Ureter (tissue), 1 donor: ENCODE measurements at places on chromosomes 16 and 17. TPM values are rescaled to one million over a fixed set of nuclear protein-coding genes. Genes with fewer than 3 reads are reported as not detected.

The MAPK7 gene
- total RNA-seq = 30.6 TPM

The SRRM2 gene
- total RNA-seq = 669 TPM

The SLC22A31 gene
- total RNA-seq = 2.5 TPM

The TCF25 gene
- total RNA-seq = 224 TPM

The MEIOB gene
- not detected for total RNA-seq

The TCAP gene
- total RNA-seq = 0.81 TPM

The IL17C gene
- not detected for total RNA-seq

GRCh38 chr16:89956505-89957215 lies 8.1 kb downstream of the DEF8 start:
- DNase-seq = no peak

GRCh38 chr16:67884684-67885083 lies at the start of gene NRN1L:
TSS of gene NRN1L (plus strand) at chr16:67884885. CDS start at chr16:67884904, 19 bp downstream.
- peak; percentile 88 for DNase-seq

GRCh38 chr17:57512258-57512657 lies 232.8 kb downstream of the CCDC182 start:
- DNase-seq = no peak

- no peak for DNase-seq
Observed at GRCh38 chr16:86071611-86072240, 172.8 kb downstream of the IRF8 start.

- no peak for DNase-seq
Observed at GRCh38 chr16:1474082-1474795, 589 bp downstream of the CLCN7 start.

GRCh38 chr16:86294535-86295196 lies 215.7 kb upstream of the FOXF1 start:
- peak; percentile 71 for DNase-seq

- peak; percentile 46 for DNase-seq
Observed at GRCh38 chr17:81346908-81347349, 48.3 kb upstream of the BAHCC1 start.

- DNase-seq = no peak
Observed at GRCh38 chr17:29133121-29133713, 47.0 kb downstream of the MYO18A start.

GRCh38 chr17:79832218-79833109 lies 6.8 kb downstream of the CBX4 start:
- DNase-seq = peak; percentile 64

DNA sequence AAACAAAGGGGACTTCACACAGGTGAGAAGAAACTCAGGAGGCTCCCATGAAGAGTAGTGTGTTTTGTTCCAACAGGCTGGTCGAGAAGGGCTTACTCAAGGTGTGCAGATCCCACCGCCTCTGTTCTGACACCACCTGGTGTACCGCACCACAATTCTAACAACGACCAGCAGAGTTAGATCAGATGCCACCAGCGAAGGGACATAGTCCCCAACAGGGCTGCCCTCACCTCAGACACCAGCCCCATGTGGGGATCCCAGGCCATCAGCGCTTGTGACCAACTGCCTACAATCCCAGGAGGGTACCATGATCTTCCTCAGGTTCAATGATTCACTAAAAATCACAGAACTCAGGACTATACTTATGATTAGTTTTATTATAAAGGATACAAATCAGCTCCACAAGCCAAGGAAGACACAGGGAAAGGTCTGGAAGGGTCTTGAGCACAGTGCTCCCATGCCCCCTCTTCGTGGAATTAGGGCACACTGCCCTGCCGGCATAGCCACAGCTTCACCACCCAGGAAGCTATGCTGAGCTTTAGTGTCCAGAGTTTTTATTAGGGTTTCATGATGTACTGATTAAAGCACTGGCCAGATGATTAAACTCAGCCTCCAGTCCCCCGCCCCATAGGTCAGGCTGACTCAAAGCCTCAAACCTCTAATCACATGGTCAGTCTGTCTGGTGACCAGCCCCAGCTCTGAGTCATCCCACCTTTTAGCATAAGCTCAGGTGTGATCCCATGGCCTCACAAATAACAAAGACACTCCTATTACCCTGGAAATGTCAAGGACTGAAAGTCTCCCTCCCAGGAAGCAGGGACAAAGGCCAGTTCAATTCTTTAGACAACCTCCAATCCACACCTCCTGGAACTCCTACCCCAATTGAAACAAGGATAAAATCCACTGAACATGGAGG lies 26.0 kb downstream of the TRIM25 start:
- no peak for DNase-seq

GRCh38 chr17:44333371-44333770 lies 8.7 kb upstream of the SLC25A39 start:
- no peak for DNase-seq

GRCh38 chr17:27553019-27553511 lies 77.9 kb upstream of the LGALS9 start:
- DNase-seq = no peak

DNA sequence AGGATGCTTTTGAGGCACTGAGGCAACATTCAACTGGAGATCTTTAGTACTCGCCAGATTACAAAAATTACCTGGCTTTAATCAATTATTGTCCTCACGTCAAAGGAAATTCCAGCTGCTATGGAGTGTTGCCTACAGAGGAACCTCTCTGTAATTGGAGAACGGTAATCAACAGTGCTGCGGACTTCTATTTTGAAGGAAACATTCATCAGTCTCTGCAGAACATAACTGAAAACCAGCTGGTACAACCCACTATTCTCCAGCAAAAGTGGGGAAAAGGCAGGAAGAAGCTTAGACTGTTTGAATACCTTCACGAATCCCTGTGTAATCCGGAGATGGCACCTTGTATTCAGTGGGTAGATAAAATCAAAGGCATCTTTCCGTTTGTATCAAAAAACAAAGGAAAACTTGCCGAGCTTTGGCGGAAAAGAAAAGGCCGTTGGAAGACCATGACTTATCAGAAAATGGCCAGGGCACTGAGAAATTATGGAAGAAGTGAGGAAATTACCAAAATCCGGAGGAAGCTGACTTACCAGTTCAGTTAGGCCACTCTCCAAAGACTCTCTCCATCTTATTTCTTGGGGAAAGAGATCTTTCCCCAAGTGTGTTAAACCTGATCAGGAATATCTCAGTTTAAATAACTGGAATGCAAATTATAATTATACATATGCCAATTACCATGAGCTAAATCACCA lies 3.0 kb downstream of the SLC35G3 start:
- no peak for DNase-seq

DNA sequence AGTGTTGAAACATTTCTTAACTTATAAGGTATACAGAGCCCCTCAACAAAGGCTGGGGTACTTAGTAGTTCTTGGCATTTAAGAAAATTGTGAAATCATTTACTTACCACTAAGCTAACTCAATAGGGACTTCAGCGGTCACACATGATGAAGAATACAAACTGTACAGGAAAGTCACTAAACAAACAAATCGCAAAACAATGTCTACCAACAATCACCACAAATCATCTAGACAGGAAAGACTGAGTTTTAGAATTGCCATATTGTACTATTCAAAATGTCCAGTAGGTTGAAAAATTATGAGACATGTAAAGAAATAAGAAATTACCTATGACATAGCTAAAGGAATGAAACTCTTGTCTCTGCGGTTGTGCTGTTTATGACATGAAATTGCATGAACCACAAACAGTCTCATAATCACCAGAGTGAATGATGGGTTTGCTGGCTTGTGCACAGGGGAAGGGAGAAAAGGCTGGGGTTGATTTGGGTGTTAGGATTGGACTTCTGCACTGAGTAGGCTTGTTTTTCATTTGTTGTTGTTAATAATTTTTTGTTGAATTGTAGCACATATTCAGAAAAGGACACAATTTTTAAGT lies 441.1 kb upstream of the MON1B start:
- no peak for DNase-seq

DNA sequence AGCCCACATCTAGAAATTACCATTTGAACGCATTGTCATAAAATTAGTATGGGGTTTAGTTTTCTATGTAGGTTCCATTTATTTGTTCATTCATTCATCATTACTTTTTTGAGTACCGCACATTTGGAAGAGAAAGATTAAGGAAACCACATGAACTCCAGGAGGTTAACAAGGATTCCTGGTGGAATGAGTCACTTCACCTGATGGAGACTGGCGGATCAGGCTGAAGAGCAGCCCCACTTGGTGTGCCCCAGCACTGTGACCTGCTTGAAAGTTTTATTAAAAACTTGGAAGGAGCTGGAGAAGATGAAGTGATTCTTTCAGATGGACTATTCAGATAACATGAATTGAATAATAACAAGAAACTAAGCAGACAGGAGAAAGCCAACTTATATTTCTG lies 293.6 kb upstream of the CDH11 start:
- no peak for DNase-seq

- no peak for DNase-seq
Observed at GRCh38 chr17:73625006-73625405, 19.2 kb downstream of the SDK2 start.

GRCh38 chr17:81335773-81336157 lies 40.7 kb upstream of the SLC38A10 start:
- DNase-seq = peak; percentile 81

DNA sequence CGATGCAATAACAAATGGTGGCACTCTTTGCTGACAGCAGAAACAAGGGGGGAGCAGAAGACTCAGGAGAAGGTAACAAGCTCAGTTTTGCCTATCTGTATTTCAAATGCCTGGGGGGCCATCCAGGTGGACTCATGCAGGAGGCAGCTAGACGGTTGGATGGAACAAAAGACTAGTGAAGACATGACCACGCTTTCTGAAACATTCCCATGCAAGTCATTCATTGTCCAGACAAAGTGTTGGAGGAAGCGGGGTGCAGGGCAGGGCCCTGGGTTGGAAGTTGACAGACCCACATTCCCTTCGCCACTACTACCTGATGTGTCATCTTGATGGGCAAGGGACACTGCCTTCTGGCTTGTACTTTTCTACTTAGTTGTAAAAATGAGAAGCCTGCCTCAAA lies 29.8 kb upstream of the CRYBA1 start:
- no peak for DNase-seq

DNA sequence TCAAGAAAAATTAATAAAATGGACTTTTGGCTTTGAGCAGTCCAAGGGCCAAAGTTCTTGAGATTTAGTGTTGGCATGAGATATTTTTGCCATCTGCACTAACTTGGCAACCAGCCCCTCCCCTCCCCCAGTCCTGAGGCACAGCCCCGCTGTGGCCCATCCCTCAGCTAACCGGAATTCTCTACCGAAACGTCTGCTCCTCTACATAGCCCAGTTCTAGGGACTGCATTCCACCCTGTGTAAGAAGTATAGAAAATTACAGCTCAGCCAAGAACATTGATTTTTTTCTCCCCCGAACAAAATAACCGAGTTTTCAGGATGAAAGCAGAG lies 97.5 kb downstream of the AMFR start:
- no peak for DNase-seq

DNA sequence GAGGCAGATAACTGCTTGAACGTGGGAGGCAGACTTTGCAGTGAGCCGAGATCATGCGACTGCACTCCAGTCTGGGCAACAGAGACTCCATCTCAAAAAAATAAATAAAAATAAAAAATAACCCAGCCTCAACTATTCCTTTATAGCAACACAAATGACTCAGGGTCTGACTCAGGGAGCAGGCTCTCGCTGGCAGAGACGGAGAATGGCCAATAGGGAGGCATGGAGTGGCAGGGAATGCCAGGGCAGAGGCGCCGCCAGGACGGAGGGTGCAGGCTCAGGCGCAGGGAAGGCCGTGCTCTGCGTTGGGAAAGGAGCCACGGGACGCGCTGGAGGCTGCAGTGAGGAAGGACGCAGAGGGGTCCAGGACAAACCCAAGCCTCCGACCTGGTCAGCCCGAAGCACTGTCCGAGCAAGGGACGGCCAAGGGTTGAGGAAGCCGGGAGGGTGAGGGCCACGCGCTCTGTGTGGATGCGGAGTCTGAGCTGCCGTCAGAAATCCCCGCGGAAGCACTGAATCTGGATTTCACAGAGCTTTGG lies 40.3 kb downstream of the PKD1 start:
- no peak for DNase-seq

- no peak for DNase-seq
Observed at GRCh38 chr16:77373726-77374125, 61.1 kb downstream of the ADAMTS18 start.

GRCh38 chr17:45221081-45222013 lies at the start of gene FMNL1:
TSS of gene FMNL1 (plus strand) at chr17:45221885. CDS start at chr17:45222125, 240 bp downstream.
- DNase-seq = no peak

DNA sequence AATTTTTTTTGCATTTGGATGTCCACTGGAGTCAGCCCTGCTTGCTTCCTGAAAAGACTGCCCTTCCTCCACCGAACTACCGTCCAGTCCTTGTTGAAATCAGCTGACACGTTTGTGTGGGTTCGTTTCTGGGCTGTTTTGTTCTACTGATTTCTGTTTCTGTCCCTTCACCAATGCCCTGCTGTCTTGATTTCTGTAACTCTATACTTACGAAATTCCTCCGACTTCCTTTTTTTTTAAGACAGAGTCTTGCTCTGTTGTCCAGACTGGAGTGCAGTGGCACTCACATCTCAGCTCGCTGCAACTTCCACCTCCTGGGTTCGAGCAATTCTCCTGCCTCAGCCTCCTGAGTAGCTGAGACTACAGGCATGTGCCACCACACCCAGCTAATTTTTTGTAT lies 8.4 kb upstream of the GAA start:
- no peak for DNase-seq

DNA sequence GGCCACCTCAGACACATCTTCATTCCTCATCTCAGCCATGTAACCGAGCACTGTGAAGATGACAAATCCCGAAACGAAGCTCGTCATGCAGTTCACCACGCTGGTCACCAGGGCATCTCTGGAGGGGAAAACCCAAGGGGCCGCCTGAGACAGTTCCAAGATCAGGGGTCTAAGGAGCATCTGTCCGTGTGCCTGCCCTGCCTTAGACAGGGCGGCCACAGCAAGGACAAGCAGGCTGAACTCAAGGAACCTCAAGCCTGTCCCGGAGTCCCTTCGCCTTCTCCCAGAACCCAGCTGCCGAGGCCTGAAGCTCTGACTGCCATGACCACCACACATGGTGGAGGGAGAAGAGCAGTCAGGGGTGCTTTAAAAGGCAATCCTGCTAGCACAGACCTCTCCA lies 22.7 kb downstream of the SLC6A4 start:
- no peak for DNase-seq
